Aorta (tissue), 5 donors: ENCODE measurements at places on chromosomes 16 and 17. TPM values are rescaled to one million over a fixed set of nuclear protein-coding genes. Genes with fewer than 3 reads are reported as not detected.

DNA sequence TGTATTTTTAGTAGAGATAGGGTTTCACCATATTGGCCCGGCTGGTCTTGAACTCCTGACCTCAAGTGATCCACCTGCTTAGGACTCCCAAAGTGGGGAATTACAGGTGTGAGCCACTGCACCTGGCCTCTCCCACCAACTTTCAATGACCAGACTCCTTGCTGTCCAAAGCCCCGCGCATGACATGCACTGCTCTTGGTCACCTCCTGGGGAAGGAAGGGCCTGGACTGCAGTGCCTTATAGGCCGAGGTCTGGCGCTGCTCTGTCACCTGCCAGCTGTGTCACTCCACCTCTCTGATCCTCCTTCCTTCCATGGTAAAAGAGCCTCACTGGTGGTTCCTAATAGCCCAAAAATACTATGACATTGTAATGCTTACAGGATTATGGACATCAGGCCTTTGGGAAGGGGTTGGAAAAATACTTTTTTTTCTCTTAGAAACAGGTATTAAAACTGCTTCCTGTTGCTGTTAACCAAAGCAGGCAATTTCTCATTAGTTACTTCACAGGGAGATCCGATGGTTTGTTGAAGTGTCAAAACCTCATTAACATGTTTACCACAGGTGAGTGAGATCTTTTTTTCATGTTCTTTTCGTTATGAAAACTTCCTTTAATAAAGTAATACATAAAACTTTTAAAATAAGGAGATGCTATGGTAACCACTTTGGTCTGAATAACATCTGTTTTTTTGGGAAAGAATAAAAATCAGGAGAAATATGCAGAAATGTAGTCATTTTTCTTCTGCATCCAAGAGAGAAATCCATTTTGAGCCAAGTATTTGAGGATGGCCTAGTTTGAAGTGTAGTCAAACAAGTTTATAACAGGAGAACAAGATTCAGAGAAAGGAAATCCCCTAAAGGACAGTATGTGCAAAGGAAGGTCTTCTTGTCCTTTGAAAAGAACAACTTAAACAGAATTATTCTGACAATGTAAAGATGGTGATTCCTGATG is 35.5 kb downstream of the GRB7 start:
- DNase-seq = no peak

Gene KRT16
- 0.30 TPM for total RNA-seq

Gene ABCA6
- 31.6 TPM for total RNA-seq

DNA sequence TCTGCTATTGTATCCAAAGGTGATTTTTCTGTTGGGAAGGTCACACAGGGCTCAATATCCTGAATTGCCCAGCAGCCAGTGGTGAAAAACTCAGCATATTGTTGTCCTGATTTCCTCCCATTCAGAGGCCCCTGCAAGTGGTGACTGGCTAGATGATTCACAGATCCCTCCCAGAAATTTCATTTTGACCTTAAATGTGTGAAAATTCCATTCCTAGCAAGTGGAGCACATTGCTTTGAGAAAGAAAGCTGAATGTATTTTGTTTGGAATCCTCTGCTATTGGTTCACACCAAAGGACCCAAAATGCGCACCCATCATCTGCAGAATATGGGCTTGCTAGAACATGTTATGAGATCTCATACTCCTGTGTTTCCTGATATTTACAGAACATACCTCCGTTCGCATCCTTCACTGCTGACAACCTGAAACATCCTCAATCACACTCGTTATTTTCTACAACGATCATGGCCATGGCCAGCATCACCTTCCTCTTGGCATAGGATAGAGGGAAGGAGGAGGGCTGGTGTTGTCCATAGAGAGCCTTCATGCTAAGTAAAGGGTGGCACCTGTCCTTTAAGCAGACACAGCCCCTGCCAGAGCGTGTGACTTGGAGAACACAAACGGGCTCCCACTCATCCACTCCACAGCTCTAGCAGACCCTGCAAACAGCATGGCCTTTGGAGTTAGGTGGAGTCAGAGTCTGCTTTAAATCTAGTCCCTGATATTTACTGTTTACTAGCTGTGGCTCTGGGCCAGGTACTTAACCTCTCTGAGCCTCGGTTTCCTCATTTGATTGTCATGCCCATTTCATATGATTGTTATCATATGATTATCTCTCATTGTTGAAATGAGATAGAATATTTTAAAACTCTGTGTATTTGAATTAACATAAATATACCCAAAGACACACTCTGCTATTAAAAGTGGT is 30.4 kb upstream of the NFAT5 start:
- DNase-seq = no peak

DNA sequence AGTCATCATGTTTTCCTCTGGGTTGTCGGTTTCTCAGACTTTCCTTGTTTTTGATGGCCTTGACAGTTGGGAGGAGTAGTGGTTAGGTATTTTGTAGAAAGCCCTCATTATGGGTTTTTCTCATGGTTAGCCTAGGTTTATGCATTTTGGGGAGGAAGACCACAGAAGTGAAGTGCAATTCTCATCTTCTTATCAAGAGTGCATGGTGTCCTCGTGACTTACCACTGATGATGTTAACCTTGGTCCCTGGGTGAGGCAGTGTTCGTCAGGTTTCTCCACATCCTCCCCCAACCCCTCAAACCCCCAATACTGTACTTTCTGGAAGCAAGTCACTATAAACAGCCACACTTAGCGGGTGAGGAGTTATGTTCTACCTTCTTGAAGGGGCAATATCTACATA is 42.3 kb downstream of the BPTF start:
- no peak for DNase-seq

DNA sequence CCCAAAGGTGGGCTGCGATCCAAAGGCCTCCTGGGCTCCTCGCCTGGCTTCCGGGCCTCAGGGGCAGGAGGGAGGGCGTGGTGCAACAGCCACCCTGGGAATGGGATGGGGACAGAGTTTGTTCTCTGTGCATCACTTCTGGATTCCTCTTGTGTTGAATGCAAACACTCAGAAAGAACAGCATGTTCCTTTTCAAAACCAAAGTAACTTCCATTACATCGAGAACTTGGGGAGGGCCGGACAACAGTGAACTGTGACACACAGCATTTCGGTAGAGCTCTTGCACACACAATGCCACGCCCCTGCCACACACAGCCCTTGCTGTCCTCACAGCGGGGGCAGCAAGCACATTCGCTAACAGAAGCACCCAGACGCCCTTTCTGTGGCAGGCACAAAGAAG is 36.1 kb upstream of the FASN start:
- no peak for DNase-seq

Gene KRT24
- total RNA-seq = not detected

Gene TMEM107
- total RNA-seq = 8.9 TPM

Gene HLF
- 12.4 TPM for total RNA-seq

DNA sequence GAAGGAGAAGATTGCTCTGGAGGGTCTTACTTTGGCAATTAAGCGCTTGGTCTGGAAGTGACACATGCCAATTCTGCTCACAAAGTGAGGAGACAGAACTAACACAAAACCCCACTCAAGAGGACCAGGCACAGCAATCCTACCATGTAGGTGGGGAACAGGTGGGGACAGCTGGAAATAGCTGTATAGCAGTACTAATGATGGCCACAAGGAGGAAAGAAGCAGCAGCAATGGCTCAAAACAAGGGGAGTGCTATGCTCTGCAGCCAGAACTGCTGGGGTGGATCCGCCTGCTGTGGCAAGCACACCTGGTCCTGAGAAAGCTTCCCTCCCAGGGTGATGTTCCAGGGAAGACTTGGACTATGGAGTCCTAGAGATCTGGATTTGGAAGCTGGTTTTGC is 17.0 kb upstream of the TMEM132E start:
- no peak for DNase-seq

GRCh38 chr16:24999856-25000461 is 15.2 kb downstream of the ARHGAP17 start:
- DNase-seq = no peak

DNA sequence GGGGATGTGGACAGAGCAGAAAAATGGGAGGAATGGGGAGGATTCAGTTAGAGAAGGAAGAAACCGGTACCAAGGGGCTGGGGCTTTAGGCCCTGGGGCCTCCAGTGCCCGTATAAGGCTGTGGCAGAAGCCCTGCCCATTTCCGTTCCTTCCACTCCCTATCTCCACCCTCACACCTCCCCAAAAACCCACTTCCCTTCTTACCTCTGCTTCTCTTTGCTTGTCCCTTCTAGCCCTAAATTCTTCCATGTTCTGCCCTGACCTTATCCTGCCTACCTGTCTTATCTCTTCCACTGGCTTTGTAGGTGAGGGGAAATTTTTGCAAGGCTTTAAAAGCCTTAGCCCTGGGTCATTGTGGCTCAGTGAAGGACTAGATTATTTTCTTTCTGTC is 4.1 kb downstream of the RNF167 start:
- DNase-seq = no peak

DNA sequence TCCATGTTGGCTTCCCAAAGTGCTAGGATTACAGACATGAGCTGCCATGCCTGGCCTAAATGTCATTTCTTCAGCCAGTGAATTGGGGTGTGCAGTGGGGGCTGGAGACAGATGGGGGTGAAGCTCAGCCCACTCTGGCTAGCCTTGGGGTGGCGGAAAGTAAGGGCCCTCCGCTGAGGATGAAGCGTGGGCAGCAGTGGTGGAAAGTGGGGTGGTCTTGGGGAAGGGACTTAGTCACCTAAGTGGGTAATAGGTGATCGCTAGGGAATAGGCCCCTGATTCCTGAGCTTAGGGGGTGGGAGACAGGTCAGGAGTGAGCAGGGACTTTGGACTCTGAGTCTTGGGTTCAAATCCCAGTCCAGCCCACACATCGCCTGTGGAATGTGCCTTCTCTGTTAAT is 2.2 kb downstream of the LLGL1 start:
- DNase-seq = no peak

GRCh38 chr17:38844261-38844757 is 9.2 kb downstream of the RPL23 start:
- no peak for DNase-seq

Gene SEZ6L2
- total RNA-seq = 1.4 TPM

DNA sequence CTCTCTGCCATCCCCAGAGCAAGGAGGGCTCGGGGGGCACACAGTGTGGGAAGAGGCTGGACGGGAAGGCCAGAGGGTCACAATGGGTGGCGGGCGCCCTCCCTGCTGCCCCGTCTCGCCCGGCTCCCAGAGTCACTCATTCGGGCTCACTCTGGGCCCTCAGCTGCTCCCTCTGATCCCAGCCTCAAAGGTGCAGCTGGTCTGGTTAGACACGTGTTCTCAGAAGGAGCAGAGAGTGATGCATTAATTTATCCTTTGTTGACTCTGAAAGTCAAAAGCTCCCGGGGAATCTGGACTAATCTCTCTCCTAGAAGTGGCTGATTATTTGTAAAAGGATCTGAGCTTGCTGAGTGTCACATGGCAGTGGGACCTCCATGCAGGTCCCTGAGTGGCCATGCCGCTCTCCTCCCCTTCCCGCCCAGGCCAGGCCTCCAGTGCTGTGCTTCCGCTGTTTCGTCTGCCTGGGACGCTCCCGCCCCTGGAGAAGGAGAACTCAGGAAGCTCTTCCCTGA is 87.5 kb downstream of the SEC14L1 start:
- peak; percentile 24 for DNase-seq

DNA sequence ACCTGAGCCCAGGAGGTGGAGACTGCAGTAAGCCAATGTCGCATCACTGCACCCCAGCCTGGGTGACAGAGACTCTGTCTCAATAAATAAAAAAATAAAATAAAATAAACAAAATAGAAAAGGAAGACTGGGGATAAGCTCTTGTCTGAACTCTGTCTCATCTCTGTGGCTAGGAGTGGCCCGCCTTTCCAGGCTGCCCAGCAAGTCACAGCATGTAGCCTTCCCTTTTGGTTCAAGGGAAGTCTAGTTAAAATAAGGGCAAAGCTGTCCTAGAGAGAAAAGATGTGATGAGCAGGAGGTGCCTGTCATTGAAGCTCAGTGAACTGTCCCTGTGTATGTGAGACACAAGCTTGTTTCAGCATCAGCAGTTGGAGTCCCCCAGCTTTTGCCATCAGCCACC is 2.7 kb upstream of the GFAP start:
- DNase-seq = peak; percentile 31

GRCh38 chr17:66948061-66948750 is 16.3 kb upstream of the CACNG4 start:
- DNase-seq = no peak

DNA sequence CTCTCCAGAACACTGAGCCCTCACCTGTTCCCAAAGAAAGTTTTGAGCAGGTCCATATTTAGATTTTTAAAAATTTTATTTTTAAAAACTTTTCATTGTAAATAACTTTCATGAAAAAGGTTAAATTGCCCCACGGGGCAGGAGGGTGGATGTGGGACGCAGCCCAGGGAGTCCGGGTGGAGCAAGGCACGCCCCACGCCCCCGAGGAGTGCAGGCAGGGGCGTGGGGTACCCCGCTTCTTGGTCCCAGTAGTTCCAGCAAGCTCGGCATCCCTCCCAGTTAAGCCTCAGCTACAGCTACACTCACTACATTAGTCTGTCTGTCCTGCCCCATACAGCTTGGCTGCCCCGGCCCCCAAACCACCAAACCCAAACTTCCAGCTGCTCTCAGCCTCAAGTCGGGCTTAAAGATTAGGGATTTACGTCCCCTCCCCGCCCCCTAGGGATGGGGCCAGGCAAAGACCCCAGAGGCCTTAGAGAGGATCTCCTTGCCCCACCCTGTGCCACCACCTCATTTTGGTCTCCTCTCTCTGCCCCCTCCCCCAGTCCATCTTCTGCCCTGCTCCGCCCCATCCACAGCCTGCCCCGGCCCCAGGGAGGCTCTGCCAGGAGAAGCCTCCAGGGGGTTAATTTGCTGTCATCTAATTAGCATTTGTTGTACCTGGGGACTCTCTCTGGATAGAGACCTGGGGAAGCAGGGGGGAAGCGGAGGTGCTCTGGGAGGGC is 4.6 kb downstream of the FOXJ1 start:
- DNase-seq = peak; percentile 61

Gene PTX4
- total RNA-seq = 0.33 TPM

Gene TP53I13
- total RNA-seq = 34.4 TPM

GRCh38 chr17:19517699-19518098 is 16.0 kb upstream of the SLC47A1 start:
- DNase-seq = no peak

DNA sequence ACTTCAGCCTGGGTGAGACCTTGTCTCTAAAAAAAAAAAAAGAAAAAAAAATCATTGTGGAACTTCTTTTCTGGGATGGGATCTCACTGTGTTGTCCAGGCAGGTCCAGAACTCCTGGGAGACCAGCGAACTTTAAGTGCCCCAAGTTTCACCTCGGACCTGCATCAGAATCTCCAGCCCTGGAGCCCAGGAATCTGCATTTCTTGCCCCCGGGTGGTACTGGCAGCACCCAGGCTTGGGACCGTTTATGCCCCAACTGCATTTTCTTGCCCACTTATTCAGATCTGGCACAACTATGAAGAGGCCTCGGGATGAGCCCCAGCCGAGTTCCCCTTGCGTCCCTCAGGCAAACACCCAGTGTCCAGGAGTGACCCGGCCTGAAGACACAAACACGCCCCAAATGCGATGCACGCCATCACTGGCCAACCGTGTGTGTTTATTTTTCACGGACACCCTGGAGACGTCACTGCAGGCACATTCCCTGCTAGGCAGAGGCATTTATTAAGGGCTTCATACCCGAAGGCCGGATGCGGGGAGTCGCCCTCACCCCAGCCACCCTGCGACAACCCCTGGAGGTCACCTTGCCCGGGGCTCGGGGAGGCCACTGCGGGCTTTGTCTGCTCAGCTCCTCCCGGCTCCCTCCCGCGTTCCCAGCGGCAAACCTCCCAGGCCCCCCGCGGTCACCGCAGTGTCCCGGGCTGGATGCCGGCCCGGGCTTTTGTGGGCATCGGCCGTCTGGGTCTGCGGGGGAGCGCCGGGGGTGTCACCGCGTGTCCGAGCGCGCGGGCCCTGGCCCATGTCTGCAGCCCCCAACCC is 684 bp upstream of the SPIRE2 start:
- no peak for DNase-seq
